ENCODE measurements at places on chromosomes 12 and 14.

DNA sequence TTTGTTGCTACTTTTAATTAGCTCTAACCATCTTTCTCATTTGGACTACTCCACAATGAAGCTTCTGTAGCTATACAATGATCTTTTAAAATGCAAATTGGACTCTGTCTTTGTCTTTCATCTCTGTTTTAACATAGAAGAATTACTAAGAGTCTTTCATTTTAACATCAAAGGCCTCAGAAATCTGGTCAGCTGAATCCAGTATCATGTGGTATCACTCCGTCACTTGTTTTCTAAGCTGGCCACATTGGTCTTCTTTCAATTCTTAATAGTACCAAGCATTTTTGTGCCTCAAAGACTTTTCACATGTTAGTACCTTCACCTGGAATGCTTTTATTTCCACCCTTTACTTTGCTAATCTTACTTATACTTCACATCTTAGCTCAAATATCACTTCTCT is 95.5 kb upstream of the SLC16A7 start:
- no peak for DNase-seq

DNA sequence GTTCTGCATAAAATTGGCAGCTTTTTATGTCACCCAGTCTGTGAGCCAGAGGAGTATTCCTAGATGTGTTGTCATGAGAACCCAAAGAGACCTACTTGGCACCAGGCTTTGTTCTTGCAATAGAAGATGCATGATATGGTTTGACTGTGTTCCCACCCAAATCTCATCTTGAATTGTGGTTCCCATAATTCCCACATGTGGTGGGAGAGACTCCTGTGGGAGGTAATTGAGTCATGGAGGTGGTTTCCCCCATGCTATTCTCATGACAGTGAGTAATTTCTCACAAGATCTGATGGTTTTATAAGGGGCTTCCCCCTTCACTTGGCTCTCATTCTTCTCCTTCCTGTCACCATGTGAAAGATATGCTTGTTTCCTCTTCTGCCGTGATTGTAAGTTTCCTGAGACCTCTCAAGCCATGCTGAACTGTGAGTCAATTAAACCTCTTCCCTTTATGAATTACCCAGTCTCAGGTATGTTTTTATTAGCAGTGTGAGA is 572.0 kb upstream of the ATP2B1 start:
- DNase-seq, result no peak

GRCh38 chr12:7460375-7461259 is 16.7 kb upstream of the CD163L1 start:
- DNase-seq, result no peak

DNA sequence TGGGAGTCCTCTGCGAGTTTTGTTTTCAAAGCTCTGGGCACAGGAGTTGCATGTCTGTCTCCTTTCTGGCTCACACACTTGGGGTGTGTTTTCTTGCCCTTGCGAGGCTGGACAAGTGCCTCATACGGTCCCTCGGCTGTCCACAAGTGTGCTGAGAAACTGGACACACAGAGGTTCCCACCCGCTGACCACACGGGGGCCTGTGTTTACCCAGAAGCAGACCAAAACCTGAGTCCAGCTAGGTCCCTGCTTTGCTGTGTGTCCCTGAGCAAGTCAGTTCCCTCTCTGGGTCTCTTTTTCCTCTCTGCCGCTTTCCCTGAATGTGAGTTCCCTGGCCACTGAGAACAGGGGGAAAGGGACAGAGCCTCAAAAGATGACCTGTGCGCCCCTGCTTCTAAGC is 678 bp upstream of the OAS2 start:
- DNase-seq, result no peak

DNA sequence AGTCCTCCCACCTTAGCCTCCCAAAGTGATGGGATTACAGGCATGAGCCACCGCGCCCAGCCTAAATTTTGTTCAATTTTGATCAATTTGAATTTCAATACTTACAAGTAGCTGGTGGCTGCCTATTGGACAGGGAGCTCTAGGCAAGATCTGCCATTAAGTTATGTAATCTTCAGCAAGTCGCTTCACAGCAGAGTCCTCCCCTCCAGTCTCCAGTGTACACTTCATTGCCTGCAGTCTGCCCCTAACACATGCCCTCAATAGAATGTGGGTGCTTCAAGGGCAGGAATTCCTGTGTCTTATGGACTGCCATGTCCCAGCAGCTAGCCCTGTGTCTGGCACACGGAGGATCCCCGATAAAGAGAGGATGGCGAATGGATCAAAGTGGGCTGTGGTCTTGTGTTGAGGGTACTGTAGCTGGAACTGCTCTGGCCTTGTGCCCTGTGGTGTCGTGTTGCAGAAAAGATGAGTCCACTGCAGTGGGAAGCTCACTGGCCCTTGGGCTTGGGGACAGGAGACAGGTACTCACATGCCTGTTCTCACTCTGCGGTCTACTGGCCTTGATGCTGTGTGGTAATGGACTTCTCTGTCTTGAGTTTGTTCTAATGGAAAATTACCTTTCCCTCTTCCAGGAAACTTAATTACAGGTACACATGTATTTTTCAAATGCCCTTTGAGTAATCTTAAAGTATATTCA is 67.6 kb downstream of the TECPR2 start:
- DNase-seq, result no peak

DNA sequence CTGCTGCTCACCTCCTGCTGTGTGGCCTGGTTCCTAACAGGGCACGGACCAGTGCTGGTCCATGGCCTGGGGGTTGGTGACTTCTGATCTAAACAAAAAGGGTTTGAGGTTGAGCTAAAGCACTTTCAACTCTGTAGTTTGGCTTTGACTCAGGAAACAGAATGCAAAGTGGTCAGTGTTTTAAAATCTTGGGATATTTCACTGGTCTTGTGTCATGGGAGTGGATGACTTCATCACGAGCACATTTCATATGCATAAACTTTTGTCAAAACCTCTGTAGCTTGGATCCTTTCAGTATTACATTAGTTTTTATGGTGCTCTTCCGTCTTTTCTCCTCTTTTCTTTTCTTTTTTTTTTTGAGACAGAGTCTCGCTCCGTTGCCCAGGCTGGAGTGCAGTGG is 25.6 kb downstream of the FAM161B start:
- no peak for DNase-seq

DNA sequence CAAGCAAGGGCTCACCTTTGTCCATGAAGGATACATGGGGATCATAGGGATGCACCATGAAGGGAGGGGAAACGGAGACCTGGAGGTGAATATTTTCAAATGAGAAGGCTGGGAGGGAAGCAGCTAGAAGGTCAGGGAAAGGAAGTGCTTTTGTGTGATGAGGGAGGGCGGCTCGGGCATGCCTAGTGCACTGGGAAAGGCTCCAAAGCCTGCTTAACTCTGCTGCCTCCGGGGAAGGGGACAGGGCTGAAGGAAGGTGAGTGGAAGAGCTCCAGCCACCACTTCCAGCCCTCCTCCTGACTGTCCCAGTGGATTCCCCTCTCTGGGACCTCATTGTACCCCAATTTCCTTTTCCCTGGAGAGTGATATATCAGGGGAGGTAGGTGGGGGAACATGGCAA is 149.4 kb upstream of the PRMT8 start:
- DNase-seq, result no peak

DNA sequence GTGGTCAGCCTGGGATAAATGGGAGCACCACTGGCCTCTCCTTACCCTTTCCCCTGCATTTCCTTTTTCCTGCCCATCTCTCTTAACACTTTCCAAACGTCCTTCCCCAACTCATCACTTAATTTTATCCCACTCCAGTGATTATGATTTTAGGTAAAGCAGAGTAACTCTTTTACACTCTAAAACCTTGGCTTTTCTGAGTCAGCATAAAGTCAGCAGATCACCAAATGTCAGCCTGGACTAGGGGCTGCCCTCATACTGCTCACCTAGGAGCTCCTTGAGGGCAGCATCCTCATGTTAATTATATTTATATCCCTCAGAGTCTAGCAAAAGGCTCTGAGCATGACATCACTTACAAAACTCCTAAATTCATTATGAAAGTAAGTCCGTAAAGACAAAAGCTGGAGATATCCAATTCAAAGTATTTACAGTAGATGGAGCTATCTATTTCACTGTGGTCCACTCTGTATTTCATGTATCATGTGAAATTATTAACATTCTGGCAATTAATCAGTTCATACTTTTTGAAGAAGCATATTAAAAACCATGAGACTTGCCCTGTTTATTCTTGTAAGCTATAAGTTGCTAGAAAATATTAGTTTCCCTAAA is 17.0 kb upstream of the DICER1 start:
- no peak for DNase-seq
